ENCODE measurements at places on chromosomes 12 and 14.
A peak's percentile ranks its signal among the peaks of the same experiment; 100 is the strongest.

- no peak for DNase-seq
Measured at GRCh38 chr12:41509271-41510055, 321.3 kb downstream of the PDZRN4 start.

DNA sequence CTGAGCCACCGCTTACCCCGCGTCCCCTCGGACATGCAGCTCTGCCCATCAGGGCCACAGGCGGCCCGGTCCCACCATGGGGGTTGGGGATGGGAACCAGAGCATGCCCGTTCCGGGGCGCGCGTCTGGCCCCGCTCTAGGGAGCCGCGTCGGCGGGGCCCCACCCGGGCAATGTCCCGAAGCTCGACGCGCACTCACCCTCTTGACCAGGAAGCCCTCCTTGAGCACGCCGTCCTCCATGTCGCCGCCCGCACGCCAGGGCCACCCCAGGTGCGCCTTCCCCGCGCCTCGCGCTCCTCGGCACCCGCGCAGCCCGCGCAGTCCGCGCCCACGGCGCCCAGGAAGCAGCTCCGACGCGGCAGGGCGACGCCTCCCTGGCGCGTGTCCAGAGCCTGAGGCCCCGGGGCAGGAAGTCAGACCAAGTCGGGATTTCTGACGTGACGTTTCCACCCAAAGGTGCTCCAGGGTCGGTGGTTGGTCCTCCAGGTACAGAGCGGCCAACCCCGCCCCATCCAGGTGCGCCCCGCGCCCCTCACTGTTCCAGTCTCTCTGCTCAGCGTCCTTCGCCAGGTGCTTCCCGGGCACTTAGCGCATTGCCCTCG lies at the start of gene PLEK2:
Gene PLEK2, minus strand, starts transcription at position 346 of the 602 bp plus-strand sequence. Its CDS starts 106 bp downstream, at position 240.
- peak; percentile 53 for DNase-seq

DNA sequence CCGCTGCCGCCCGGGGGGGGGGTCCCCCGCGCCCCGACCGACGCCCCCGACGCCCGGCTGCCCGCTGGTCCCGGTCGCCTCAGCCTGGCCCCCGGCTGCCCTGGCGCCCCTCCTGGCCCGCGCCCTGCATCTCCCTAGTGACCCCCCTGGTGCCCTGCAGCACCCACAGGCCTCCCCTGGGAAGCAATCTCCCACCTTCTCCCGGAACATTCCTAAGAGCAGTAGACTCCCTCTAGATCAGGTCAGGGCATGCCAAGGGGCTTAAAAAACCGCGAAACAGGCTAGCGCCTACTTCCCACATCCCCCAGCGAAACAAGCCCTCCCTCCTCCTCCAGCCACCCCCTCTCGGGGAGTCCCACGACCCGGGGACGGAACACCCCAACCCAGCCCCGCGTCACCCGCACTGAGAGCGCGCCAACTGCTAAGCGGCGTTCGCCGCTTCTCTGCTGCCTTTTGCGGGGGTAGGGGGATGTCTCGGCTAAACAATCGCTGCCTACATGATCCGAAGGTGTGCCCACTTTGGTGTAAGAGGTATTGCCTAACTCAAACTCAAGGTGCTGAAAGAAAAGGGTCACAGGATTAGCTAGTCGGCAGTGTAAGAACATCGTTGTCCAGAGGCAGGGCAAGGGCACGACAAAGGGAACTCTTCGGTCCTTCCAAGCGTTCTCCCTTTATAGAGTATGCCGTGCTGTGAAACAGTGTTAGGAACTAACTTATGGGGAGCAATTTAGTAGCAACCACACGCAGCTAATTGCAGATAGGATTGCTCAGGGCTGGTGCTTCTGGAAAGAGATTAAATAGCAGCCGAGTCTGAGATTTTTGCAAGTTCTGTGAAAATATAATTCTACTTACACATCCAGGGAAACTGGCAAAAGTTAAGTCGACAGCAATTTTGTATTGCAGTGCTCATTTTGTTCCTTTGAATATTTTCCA lies 619 bp upstream of the NTN4 start:
- no peak for DNase-seq

- no peak for DNase-seq
Measured at GRCh38 chr14:60165547-60165876, 314 bp upstream of the DHRS7 start.

DNA sequence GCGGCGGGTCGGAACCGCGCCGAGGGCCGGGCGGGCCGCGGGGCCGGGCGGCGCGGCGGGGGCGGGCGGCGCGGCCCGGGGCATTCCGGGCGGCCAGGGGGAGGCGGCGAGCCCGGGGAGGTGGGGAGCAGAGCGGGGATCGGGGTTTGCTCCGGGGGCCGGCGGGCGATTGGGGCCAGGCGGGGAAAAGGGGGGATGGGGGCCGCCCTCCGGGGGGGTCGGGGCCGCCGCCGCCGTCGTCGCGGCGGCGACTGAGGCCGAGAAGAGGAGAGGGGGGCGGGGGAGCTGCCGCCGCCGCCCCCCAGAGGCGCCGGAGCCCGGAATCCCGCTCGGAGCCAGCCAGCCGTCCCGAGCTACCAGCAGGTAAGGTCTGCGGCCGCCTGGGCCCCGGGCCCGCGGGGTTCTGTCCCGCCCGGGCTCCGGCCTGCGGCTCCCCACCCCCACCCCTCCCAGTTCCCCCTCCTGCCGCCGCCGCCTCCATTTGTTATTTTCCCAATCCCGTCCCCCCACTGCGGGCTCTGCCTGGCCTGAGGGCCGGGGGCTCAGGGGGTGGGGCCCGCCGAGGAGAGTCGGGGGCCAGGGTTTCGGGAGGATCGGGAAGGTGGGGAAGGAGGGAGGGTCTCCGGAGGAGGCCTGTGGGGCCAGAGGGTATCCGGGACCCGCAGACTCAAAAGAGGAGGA lies 403 bp downstream of the ATN1 start:
- no peak for DNase-seq

DNA sequence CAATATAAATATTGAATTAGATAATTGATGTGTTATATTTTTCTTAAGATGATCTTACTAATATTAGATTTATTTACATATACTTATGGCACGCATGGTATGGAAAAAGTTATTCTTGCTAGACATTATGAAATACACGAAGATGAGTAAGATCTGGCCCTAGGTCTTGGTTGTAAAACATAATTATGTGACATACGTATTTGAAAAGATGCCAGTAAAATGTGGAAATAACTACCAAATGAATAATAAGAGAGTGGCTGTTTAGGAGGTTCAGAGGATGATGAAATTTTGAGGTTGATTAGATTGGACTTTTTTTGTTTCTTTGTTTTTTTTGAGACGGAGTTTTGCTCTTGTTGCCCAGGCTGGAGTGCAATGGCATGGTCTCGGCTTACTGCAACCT lies 41.3 kb downstream of the FANCM start:
- peak; percentile 91 for DNase-seq

GRCh38 chr12:106001837-106002218 lies 136.9 kb downstream of the NUAK1 start:
- DNase-seq: no peak

GRCh38 chr12:103495469-103496456 lies at the start of gene C12orf42:
C12orf42 (minus strand) TSS chr12:103495968; CDS start chr12:103478426, 17,542 bp downstream.
- DNase-seq: peak; percentile 13

DNA sequence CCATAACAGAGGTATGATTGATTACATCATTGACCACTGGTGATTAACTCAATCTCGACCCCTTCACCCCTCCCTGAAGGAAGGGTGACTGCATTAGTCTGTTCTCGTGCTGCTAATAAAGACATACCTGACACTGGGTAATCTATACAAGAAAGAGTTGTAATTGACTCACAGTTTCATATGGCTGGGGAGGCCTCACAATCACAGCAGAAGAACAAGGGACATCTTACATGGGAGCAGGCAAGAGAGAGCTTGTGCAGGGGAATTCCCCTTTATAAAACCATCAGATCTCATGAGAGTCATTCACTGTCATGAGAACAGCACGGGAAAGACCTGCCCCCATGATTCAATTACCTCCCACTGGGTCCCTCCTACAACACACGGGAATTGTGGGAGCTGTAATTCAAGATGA lies 55.9 kb upstream of the TMCC3 start:
- DNase-seq: no peak
